HCT116 (cell line): ENCODE measurements at places on chromosomes 7 and 10. TPM values are rescaled to one million over a fixed set of nuclear protein-coding genes. Genes with fewer than 3 reads are reported as not detected.
A peak's percentile ranks its signal among the peaks of the same experiment; 100 is the strongest.

The CCDC6 gene
- total RNA-seq: 54.9 TPM

The MLLT10 gene
- 45.2 TPM for total RNA-seq

The GBF1 gene
- total RNA-seq: 58.9 TPM

The VAX1 gene
- total RNA-seq: not detected

The MMP21 gene
- total RNA-seq: not detected

The RSPH10B gene
- total RNA-seq: not detected

The AKAP9 gene
- total RNA-seq: 32.6 TPM

The MRC1 gene
- 0.37 TPM for total RNA-seq

The STRA8 gene
- not detected for total RNA-seq

The HPSE2 gene
- 0.05 TPM for total RNA-seq

The MYO1G gene
- 0.74 TPM for total RNA-seq

DNA sequence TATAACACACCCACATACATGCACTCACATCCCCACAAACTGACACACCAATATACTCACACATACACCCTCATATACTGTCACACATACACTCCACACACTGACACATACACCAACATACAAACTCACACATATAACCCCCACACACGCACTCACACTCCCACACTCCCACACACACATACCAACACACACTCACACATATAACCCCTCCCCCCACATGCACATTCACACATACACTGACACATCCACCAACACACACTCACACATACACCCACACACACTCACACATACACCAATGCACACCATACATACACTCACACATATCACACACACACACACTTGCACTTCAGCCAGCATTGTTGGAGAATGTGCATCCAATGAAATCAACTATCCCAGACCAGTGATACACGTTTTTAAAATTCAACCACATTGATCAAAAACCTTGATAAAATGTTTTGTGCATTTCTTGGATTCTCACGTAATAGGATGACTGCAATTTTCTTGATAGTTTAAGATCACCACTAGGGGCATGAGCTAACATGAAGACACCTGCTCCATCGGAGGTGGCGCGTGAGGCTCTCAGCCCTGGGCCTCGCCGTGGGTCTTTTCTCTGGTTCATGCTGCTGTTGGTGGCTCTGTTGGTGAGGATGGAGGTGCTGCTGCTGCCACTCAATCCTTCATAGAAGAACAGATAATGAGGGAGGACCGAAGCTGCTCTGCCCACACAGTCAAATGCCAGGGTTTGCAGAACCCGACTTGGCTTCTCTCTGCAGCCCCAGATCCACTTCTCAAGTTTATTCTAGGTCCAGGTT lies 32.1 kb upstream of the CHST15 start:
- H3K36me3 ChIP-seq: no peaks in the 10 kb centered on the region
- no peak overlapping the region for H3K4me3 ChIP-seq
- H3K27me3 ChIP-seq: no peaks in the 10 kb centered on the region

DNA sequence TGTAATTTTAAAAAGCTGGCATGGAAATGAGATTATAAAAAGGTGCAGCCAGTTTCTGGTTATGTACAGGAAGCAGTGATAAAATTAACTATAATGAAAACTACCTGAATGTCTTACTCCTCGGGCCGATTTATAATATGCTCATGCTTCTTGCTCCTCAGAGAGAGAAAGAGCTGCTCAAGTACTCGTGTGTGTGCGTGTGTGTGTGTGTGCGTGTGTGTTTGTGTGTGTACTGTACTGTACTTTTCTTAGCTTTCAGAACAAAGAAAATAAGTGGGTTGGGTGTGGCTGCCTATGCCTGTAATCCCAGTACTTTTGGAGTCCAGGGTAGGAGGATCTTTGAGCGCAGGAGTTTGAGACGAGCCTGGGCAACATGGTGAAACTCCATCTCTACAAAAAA lies 96.6 kb upstream of the NMT2 start:
- H3K27ac ChIP-seq: no peak overlapping the region
- no peak for DNase-seq
- no peaks in the 10 kb centered on the region for H3K4me1 ChIP-seq
- H3K27me3 ChIP-seq: no peaks in the 10 kb centered on the region

DNA sequence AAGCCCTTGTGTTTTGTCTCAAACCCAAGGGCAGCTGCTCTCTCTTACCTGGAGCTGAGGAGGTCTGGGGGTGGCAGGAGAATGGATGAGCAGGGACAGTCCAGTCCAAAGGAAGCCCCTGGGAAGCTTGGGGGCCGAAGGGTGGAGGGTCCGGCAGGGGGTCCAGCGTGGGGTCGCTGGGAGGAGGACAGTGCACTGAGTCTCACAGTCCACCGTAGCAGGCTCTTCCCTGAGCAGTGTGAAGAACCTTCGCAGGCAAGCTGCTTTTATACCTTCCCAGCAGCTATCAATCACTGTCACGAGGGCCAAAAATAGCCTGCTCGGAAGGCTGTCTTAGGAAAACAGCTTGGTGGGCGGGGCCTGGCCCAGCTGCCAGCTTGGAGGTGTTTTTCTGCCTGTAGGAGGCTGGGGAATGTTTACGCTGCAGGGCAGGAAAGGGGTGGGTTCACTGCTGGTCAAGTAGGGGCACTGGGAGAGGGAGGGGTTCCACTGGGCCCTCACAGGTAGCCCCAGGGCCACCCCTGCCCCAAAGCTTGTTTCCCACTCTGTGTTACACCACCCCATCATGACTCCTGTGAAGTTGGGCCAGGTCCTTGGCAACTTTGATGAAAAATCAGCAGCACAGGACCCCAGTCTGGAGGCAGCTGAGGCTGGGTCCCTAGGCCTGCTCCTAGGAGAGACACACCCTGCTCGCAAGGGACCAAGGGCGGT lies at the start of gene DEPP1:
DEPP1 (minus strand) TSS at position 240 of the 711 bp plus-strand sequence. CDS start 779 bp downstream, outside the sequence.
- peaks cover 75% of the 10 kb centered on the region for H3K4me1 ChIP-seq
- DNase-seq: peak; percentile 90
- H3K27me3 ChIP-seq: no peaks in the 10 kb centered on the region

- no peak overlapping the region for H3K27ac ChIP-seq
- no peaks in the 10 kb centered on the region for H3K36me3 ChIP-seq
- H3K27me3 ChIP-seq: no peaks in the 10 kb centered on the region
- peak overlapping the region; percentile 67; the same call in 1 of the 2 replicates for H3K4me3 ChIP-seq
Observed at GRCh38 chr7:148700661-148701064, 2.0 kb downstream of the CUL1 start.

DNA sequence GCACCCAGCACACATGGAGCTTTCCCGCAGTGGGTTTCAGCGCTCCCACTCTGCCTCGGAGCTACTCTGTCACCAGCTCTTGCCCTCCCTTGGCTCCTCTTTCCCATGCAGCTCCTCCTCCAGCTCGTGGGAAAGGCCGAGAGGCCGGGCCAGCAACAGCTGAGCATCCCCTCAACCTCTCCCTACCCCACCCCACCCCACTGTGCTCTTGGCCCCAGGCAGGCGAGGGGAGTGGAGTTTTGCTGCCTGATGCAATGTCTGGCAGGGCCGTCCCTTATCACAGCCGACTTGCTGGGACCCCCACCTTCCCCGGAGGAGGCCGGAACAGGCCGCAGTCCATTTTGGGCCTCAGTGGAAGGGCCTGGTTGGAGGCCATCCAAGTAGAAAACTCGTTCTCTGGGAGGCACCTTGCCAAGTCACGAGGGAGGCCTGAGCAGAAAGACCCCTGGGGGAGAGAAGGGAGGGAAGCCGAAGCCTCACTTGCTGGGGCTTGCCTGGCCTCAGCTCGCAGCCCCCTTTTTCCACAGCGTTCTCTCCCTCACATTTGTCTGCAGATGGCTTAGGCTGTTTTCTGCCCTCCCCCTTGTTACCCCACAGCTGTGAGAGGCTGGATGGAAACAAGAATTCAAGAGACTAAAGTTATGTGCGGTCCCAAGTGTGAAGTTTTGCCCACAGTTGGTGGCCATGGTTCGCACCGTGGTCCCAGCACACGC lies 35.3 kb downstream of the CHST3 start:
- H3K27me3 ChIP-seq: no peaks in the 10 kb centered on the region
- H3K4me3 ChIP-seq: no peak overlapping the region
- no peak for DNase-seq
- H3K4me1 ChIP-seq: peaks cover 25% of the 10 kb centered on the region
- no peaks in the 10 kb centered on the region for H3K36me3 ChIP-seq

GRCh38 chr7:115728518-115728917 lies 302.0 kb downstream of the TFEC start:
- H3K27ac ChIP-seq: no peak overlapping the region
- H3K4me1 ChIP-seq: no peaks in the 10 kb centered on the region
- DNase-seq: no peak
- no peaks in the 10 kb centered on the region for H3K36me3 ChIP-seq
- no peak overlapping the region for H3K4me3 ChIP-seq

GRCh38 chr10:43696909-43697483 lies 48.3 kb upstream of the ZNF32 start:
- no peaks in the 10 kb centered on the region for H3K36me3 ChIP-seq
- H3K27ac ChIP-seq: no peak overlapping the region
- peaks cover 33% of the 10 kb centered on the region; the same call in 1 of the 2 replicates for H3K27me3 ChIP-seq
- no peak overlapping the region for H3K4me3 ChIP-seq
- H3K4me1 ChIP-seq: no peaks in the 10 kb centered on the region

DNA sequence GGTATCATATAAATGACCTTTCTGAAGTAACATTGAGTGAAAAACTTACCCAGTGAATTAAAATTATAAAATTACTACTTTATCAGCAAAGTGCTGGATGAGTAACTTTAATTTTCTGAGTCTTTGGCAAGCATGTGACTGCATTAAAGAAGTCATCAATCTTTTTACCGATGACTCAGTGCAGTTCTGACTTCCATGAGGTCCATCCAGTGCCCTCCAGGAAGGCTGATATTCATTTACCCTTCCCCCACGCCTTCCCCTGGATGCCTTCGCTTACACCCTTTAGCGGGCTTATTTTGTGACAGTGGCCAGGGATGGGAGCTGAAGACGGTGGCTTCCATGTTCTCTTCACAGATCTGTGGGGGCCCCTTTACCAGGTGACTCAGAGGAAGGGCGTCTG lies 572.9 kb upstream of the PFKP start:
- H3K27me3 ChIP-seq: no peaks in the 10 kb centered on the region
- no peak overlapping the region for H3K4me3 ChIP-seq
- H3K36me3 ChIP-seq: no peaks in the 10 kb centered on the region
- no peaks in the 10 kb centered on the region for H3K4me1 ChIP-seq
- no peak overlapping the region for H3K27ac ChIP-seq

DNA sequence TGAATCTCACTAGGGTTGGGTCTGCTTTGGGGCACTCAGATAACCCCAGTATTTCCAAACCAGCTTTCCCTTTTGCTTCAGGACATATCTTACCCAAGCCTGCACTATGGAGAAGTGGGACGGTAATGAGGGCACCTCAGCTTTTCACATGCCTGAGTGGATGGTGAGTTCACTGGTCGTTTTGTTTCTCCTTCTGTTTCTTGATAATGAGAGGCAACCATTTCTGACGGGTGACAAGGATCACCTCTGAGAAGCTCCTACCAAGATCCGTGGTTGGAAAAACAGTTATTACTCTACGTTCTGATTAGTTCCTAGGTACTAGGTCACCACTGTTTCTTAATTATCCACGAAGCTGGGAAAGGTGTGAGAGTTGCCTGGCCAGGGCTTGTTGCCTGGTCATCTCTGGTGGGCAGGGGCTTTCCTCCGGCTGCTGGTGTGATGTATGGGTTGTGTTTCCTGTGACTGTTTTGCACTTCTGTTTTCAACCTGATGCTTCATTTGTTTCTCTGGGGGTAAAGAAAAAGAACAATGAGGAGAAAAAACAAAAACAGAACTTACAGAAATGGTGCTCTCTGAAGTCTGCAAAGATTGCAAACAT lies 65.7 kb upstream of the STRIP2 start:
- no peak for DNase-seq
- H3K27me3 ChIP-seq: no peaks in the 10 kb centered on the region
- no peaks in the 10 kb centered on the region for H3K36me3 ChIP-seq
- H3K27ac ChIP-seq: no peak overlapping the region
- H3K4me3 ChIP-seq: no peak overlapping the region

GRCh38 chr7:17599733-17600339 lies 301.4 kb downstream of the AHR start:
- DNase-seq: no peak
- no peak overlapping the region for H3K4me3 ChIP-seq
- H3K27ac ChIP-seq: no peak overlapping the region
- no peaks in the 10 kb centered on the region for H3K27me3 ChIP-seq
- no peaks in the 10 kb centered on the region for H3K36me3 ChIP-seq
- H3K4me1 ChIP-seq: no peaks in the 10 kb centered on the region

- peak overlapping the region; percentile 89 for H3K27ac ChIP-seq
- peaks cover 12% of the 10 kb centered on the region; the same call in 1 of the 2 replicates for H3K4me1 ChIP-seq
- H3K36me3 ChIP-seq: no peaks in the 10 kb centered on the region
- DNase-seq: peak; percentile 15
- no peaks in the 10 kb centered on the region for H3K27me3 ChIP-seq
Observed at GRCh38 chr10:70053841-70054288, 1.2 kb downstream of the MACROH2A2 start.

GRCh38 chr7:88396295-88396947 lies 89.7 kb upstream of the STEAP4 start:
- no peak overlapping the region for H3K4me3 ChIP-seq
- no peaks in the 10 kb centered on the region for H3K36me3 ChIP-seq
- H3K27ac ChIP-seq: no peak overlapping the region
- no peak for DNase-seq

GRCh38 chr7:130543487-130544010 lies 51.7 kb downstream of the MEST start:
- H3K36me3 ChIP-seq: no peaks in the 10 kb centered on the region
- H3K4me3 ChIP-seq: no peak overlapping the region
- no peak overlapping the region for H3K27ac ChIP-seq
- no peak for DNase-seq
